Stimulated activated CD8-positive, alpha-beta memory T cell treated with anti-CD3 and anti-CD28 coated beads, Interleukin-7, amount 100 ng/mL, for 4 hours (primary cell): ENCODE measurements at places on chromosomes 6 and 20.

GRCh38 chr6:115137910-115138309, 795.1 kb upstream of the HS3ST5 start:
- DNase-seq: no peak

DNA sequence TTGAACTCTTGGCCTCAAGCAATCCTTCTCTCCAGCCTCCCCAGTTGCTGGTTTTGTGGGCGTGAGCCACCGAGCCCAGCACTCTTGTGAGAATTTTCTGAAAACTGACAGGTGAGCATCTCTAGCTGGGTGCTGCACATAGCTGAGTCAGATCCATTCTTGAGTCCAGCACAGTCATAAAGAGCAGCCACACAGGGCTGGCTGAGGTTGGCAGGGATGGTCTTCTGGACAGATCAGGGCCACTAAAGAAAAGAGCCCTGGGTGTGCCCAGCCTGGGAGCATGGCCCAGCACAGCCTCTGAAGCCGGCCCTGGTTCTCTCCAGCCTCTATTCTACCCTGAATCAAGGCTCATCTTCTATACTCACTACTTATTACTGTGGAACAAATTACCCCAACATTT, 11.5 kb downstream of the DLGAP4 start:
- no peak for DNase-seq

DNA sequence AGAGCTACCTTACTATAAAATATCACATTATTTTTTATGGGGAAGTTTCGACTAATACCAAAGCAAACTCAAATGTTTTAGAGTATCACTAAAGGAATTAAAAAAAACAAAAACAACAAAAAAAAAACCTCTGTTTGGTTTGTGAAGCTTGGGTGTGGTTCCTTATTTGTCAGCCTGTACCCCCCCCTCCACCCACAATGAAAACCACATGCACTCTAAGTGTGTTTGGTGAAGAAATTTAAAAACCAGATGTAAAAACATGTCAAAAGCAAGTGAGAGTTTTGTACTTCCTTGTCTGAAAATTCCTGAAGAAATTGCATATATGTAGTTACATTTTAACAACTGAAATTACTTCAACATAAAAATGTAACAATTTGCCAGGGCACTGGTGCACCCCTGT, 3.1 kb downstream of the STK38 start:
- DNase-seq: peak; percentile 33

- no peak for DNase-seq
Measured at GRCh38 chr20:40692240-40693011, 3.4 kb upstream of the MAFB start.

GRCh38 chr6:128600397-128600951, 80.1 kb upstream of the PTPRK start:
- DNase-seq: no peak

DNA sequence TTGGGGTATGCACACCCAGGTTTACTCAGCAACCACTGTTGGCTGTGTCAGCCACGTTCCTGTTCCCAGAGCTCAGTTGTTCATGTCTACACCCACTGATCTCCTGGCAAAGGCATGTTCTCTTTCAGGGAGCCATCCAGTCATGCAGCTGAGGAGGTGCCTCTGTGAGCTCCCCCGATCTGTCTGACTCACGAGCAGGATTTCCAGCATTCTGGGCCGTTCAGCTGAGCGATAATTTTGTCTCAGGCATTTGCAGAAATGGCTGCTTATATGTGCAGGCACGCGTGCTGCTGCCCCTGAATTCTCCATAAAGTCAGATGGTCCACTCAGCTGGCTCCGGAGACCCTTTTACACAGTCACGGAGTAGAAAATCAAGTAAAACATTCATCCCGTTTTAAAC, 78.4 kb upstream of the IYD start:
- DNase-seq: no peak

DNA sequence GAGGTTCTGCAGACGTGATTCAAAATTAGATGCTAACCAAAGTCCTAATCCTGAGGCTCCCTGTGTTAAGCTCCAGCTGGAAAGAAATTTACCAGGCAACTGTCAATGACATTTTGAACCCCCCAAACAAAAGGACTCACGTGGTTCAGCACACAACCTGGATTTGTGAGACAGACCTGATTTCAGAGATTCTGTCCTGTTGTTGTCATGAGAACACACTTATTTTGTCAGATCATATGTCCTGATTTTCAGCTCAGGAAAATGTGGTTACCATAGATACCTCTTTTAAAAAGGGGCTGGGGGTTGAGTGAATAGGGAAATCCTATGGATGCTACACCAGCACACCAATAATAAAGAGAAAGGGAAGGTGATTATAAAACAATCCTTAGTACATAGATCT, 61.6 kb downstream of the MTFR2 start:
- no peak for DNase-seq

GRCh38 chr6:108916026-108916686, 67.9 kb downstream of the ARMC2 start:
- DNase-seq: no peak

GRCh38 chr6:50829049-50829448, 10.4 kb downstream of the TFAP2B start:
- DNase-seq: no peak

GRCh38 chr20:16243470-16243869, 329.8 kb downstream of the KIF16B start:
- DNase-seq: no peak
